ENCODE measurements at places on chromosomes 1 and 21. TPM values are rescaled to one million over a fixed set of nuclear protein-coding genes. Genes with fewer than 3 reads are reported as not detected.

Gene OBSCN
- 18.7 TPM for total RNA-seq

DNA sequence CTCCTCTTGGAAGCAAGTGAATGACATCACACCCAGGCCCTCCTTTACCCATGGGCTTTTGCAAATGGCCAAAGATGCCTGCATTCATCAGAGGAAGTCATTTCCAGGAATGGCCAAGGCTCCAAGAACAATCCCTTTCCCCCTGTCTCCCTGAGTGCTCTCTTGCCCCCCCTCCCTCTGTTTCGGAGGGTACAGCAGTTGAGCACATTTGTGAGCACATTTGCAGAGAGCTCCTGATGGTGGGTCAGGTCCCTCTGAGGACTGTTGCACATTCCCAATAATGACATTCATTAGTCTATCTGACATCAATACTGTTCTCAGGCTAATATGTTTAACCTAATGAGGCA, 113.4 kb downstream of the MATN1 start:
- DNase-seq: no peak

Gene VWA5B1
- 0.19 TPM for total RNA-seq

Gene OR2T5
- not detected for total RNA-seq

Gene ECE1
- total RNA-seq: 75.4 TPM

Gene FHAD1
- total RNA-seq: 1.7 TPM

DNA sequence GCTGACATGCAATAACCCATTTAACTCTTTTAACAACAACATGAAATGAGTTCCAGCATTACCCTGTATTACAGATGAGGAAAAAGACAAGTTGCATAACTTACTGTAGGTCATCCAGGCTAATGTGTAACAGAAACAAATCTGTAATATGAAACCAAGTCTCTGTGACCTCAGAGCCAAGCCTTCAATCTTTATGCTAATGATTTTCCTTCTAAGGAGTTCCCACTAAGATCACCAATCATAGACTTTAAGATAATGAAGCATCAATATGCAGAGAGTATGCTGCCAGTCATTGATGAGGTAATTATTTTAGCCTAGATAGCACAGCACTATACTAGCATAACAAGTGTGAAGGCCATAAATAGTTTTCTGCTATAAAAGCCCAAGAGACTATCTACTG, 35.6 kb upstream of the RNPC3 start:
- DNase-seq: no peak
